ENCODE measurements at places on chromosomes 5 and 9.

DNA sequence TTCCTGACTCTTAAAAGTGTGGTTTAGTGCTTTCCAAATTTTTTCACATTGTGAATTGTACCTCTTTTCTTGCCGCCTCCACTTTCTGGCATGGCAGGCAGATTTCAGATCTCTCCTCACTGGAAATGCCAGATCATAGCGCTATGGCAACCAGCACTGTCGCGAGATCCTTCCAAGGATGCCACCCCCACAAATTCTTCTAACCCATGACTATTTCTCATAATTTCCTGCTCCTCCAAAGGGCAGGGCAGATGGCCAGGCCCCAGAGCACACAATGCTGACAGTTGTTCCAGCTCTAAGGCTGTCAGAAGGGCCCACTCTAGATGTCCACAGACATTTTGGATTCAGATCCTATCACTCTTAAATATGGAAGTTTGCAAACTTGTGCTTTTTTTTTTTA lies 446.2 kb upstream of the RIOK2 start:
- DNase-seq = no peak

DNA sequence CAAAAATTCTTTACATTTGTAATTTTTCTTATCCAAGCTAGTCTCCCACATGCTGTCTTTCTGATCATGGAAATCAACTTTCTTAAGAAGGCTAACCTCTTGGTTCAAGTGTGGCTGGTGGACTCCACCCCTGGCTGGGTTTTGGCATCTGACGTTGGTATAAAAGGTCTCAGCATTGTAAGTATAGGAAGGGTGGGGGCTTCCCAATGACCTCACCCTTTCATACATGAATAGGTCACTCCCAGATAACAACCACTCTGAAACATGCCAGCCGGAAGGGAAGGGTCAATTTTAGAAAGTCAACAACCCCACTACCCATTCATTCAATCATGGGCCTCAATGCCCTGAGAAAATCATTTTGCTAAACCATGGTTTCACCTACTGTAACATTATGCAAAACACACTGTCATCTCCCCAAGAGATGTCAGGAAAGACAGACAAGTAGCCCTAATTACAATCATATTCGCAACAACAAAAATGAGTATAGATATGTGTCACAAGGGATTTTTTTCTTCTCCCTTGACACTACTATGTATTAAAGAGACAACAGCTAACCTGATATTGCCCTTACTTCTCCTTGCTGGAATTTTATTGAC lies 31.9 kb upstream of the PCSK5 start:
- DNase-seq = no peak

DNA sequence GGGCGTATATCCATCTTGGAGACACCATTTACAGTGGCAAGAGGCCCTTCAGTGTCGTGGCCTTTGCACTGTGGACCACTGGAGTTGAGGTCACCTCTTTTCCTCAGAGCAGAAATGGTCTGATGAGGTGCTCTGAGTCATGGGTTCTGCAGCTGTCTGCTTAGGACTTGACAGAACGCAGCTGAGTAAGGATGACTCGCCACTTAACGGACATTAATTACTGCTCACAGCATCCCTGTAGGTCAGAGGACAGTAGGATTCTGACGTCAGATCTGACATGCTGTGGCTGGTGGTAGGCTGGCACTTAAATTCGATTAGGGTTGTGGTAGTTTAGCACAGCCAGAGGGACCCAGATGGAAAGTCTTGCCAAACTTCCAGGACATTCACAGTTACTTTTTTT lies 479.4 kb downstream of the DMAC1 start:
- DNase-seq = no peak

DNA sequence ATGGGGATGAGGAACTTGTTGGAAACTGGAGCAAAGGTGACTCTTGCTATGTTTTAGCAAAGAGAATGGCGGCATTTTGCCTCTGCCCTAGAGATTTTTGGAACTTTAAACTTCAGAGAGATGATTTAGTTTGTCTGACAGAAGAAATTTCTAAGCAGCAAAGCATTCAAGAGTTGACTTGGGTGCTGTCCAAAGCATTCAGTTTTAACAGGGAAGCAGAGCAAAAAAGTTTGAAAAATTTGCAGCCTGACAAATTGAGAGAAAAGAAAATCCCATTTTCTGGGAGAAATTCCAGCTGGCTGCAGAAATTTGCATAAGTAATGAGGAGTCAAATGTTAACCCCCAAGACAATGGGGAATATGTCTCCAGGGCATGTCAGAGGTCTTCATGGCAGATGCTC lies 682.3 kb upstream of the ST8SIA4 start:
- DNase-seq = no peak

- DNase-seq = no peak
Measured at GRCh38 chr9:130837643-130838042, 2.6 kb downstream of the ABL1 start.

DNA sequence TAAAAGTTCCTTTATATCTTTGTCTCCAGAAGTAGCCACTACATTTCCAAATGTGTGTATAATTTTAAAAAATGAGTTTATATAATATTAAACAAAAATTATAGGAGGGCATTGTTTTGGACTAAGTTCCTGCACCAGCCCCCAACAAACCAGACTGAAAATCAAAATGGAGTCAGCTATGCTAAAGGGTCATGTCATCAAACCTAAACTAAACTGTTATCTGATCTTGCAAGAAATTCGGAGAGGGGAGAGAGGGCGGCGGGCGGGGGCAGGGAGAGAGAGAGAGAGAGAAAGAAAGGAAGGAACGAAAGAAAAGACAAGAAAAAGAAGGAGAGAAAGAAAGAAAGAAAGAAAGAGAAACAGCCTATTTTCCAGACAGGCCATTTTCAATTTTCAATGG lies 63.5 kb downstream of the DOCK2 start:
- no peak for DNase-seq

GRCh38 chr9:110900917-110901316 lies 137.4 kb downstream of the LPAR1 start:
- no peak for DNase-seq

DNA sequence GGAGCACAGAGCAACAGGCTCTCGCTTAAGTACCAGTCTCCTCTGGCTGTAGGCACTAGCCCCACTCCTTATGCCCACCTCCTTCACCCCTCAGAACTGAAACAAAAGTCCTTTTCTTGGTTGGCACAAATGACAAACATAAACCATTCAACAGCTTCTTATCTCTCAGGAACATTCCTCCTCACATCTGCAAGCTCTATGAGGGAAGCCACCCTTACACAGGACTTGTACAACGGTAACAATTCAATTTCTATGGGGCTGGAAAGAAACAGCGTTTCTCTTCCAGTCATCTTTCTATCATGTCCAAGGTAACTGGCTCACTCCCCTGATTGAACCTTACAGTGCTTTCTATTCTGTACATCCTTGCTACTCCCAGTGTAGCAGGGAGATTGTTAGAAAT lies 74.1 kb downstream of the CSF2 start:
- no peak for DNase-seq

DNA sequence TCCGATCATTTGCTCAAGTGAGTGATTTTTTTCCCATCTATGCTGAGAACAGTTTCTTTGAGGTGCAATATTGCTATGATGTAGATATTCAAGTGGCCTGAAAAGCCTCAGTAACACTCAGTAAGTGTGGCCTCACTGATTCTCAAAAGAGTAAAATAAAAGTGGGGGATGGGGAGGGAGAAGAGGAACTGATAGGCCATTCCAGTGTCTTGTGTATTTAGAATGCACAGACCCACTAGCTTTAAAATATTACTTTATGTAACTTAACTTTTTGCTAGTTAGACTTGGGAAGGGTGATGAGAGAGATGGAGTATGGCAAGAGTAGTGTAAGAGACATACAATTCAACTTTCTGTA lies 79.5 kb upstream of the ZNF608 start:
- DNase-seq = no peak

GRCh38 chr9:35616681-35617459 lies 1.3 kb downstream of the CD72 start:
- no peak for DNase-seq

- no peak for DNase-seq
Measured at GRCh38 chr5:39774605-39775004, 349.8 kb upstream of the DAB2 start.

DNA sequence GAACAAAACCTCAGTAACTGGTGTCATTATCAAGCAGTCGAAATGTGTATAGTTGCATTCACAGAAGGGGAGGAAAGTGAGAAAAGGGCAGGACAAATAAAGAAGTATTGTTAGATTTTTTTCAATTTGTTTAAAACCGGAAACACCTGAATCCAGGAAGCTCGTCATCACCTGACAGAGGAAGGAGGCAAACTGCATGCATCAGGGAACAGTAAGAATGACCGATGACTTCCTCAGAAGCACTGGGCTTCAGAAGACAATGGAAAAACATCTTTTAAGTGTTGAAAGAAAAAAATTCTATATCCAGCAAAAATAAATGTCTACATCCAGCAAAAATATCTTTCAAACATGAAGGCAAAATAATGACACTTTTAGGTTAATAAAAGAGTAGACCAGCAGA lies 29.5 kb downstream of the PLEKHG4B start:
- DNase-seq = no peak

GRCh38 chr9:1044643-1045042 lies 5.5 kb upstream of the DMRT2 start:
- DNase-seq = no peak

- no peak for DNase-seq
Measured at GRCh38 chr5:119512277-119512676, 60.0 kb downstream of the HSD17B4 start.

DNA sequence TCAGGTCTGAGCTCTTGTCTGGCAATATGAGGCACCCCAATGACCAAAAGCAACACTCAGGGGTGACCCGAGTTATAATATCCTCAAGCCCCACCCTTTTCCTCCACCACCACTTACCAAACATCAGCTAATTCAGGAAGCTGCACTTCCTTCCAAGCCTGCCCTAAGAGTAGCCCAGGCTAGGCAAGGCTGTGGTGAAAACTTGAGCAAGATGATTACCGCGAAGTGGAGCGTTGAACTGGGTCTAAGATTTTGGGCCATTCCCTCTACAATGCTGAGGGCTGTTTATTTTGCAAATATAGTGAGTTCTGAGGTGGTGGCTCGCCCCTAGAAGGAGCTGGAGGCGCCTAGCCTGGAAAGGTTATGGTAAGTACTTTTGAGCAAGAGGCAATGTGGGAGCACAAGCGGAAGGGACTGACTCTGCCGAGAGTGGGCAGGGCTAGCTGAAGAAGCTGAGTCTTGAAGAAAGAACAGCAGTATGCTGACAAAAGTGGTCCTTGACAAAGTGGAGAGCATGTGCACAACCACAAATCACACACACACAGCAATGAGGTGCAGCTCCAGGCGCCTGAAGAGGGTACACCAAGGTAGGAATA lies at the start of gene HK3:
TSS of gene HK3 (minus strand) at position 51 of the 596 bp plus-strand sequence. CDS start 3,187 bp downstream, outside the sequence.
- no peak for DNase-seq

DNA sequence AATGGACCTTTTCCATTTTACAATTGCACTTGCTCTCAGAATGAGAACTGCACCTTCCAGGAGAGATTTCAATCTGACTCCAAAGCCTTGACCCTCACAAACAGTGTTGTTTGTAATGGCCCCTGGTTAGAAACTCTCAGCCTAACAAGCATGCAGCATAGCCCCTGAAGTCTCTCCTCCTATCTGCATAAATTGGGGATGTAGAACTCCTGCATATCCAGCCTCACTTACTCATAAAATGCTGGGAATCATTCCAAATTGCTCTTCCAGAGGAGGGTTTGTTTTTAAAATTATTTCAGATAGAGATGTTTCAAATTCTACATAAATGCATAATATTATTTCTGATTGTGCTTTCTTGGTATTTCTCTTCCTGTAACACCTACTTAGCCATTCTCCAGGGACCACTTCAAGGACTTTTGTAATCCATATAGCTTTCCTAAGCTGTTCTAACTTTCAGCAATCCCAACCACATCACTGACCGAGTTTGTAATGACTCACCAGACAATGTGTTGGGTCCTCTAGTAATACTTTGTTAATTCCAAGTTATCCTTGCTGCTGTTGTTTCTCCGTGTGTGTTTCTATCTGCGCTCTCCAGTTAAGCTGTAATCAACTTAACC lies 143.8 kb upstream of the CCDC152 start:
- no peak for DNase-seq

DNA sequence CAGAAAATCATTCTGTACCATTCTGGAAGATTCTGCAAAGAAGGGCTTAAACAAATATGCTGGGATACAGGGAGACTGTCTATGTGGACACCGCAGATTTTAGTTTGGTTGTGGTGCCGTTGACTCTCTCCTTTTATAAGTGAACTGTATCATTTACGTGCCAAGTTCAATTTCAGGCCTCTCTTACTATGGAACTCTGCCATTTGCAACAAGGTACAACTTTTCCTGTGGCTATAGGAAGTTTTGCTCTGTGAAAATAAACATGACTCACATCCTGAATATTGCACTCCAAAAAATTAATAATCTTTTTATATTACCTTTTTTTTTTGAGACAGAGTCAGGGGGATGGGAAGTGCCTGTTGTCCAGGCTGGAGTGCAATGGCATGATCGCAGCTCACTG lies 29.7 kb upstream of the CSNK1G3 start:
- DNase-seq = no peak

- no peak for DNase-seq
Measured at GRCh38 chr5:139468421-139468931, 2.3 kb upstream of the SMIM33 start.

DNA sequence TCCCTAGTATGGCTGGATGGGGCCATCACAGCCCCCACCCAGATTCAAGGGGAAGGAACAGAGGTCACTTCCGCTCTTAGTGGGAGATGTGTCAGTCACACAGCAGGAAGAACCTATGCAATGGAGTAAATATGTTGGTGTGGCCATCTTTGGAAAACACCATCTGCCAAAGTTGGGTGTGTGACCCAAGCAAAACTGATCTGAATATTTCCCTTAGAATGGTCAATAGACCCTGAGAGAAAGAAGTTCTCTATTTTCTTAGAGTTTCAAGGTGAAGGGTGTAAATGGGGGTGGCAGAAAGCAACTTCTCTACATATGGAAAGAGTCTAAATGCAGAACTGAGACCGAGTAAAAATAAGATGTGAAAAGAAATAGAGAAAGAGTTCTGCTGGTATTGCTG lies 212.7 kb downstream of the ESM1 start:
- no peak for DNase-seq

DNA sequence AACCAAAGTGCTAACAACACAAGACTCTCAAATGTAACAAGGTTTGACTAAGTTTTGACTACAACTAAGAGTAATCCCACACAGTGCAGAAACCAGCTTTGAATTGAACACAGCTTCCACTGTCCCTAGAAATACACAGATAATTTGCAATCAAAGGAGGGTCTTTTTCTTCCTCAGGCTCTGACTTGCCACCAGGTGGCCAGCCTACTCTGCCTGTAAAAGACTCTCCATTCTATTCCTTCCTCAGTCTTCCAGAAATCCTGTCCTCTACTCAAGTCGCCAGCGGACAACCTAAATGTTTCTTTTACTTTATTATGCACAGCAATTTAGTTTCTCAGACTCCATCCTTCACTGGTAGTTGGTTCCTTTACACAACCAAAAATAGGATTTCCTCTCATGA lies 32.2 kb upstream of the MCTP1 start:
- DNase-seq = no peak

DNA sequence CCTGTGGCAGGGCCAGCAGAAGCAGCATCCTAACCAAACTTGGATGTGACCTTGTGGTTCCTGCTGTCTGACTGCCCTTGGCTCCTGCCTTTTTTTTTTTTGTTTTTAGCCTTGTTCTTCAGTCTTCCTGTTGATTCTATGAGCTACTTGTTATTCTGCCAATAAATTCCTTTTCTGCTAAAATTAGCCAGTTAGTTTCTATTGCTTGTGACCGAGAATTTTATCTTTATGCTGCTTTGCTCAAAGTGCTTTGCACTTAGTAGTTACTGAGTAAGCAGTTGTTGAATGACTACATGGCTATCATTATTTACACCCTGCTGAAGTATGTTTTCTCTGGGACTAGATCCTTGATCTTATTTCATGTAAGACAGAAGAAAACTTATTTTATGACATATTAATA lies 20.8 kb upstream of the ATG10 start:
- DNase-seq = no peak

GRCh38 chr9:106637486-106637885 lies 225.5 kb upstream of the ZNF462 start:
- DNase-seq = no peak
